ENCODE measurements at places on chromosomes 6 and 20.

DNA sequence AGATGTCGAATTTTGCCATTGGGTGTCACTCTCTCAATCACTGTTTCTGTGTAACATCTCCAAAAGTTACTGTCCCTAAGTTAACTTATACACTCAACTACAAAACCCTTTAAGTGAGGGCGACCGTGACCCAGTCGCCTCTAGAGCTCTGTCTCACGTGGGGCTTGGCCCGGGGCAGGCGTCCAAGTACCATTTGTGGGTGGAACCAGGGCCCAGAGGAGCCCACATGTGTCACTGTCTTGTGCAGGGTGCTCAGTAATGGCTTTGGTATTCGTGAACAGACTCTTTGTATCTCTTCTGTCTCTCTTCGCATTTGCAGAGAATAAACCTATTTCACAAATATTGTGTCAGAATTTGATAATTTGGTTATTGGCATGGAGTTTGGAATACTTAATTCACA is 109.9 kb upstream of the THBS2 start:
- no peak for DNase-seq

DNA sequence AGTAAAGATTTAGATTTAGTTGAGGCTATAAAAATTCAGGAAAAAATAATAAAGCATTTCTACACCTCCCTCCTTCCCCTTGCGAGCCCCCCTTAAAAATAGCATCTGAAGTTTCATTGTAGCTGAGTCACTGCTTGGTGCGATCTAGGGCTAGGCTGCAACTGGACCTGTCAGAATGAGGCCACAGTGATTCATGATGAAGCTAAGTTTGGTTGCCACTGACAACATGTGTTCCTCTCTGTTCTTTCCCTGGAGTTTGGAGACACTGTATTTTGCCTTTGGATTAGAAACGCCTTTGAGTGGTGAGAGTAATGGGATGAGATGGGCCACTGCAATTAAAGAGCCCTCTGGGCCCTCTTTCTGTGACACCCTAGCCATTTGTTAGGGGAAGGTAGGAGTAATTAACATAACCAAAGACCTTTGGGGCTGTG is 334.1 kb downstream of the NRN1 start:
- DNase-seq, result no peak

- DNase-seq, result no peak
Measured at GRCh38 chr6:47967843-47968242, 143.2 kb downstream of the PTCHD4 start.

GRCh38 chr6:28357036-28357435 is 7.3 kb downstream of the ZKSCAN3 start:
- DNase-seq, result no peak

DNA sequence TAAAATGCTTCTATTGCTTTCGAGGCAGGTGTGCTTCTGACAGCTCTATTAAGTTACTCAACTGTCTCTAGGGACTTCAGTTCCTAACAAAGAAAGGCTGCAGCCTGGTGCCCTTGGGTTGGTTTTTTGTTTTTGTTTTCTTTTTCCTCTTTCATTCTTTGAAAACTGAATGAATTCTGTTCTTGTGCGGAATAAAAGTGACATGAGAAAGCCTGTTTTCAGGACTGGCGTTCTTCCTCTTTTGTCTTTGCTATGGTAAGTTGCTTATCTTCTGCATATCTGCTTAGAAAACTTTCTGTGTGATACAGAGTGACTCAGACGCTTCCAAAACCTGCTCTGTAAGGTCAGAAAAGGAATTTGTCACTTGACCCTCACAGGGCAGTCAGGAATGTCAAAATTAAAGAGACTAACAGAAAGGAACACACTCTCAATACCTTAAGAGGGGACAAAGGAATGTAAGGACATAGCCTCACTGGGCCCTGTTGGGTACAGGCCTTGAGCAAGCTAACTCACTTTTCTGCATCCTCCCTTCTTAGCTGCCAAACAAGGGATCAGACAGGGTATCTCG is 56.2 kb upstream of the NHSL1 start:
- DNase-seq, result no peak

DNA sequence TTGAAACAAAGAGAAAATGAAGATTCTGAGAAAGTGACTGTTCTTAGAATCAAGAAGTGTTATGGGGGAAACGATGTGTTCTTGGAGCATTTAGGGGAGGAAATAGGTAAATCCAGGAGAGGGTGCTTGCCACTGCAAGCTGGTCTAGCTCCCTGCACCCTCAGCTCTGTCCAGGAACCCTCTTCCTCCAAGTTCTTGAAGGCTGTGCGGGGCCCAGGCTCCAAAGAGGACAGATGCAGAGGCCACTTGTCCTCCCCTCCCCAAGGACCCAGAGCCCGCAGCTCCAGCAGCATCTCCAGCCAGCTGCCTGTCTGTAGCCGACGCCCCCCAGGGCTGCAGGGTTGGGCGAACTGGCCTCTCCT is 87.9 kb downstream of the CDC5L start:
- no peak for DNase-seq

GRCh38 chr20:19964289-19965265 is 52.6 kb upstream of the NAA20 start:
- DNase-seq, result no peak

DNA sequence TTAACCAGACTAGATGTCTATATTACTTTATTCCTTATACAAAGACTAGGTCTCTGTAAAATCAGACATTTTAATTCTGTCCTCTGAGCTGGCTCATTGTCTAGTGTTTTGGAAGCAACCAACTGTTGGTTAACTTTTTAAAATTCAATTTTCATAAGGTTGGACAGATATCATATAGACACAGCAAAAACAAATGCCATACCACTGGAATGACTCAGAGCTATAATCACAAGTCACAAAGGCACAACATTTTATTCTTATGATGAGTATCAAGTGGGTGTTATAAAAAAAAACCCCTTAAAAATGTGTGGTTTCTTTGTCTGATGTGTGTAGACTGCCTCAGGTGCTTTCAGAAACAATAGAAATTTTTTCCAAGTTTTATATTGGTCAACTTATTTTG is 296.2 kb upstream of the MARCKS start:
- DNase-seq, result no peak

- DNase-seq, result no peak
Measured at GRCh38 chr6:135922746-135923145, 71.2 kb downstream of the PDE7B start.

- no peak for DNase-seq
Measured at GRCh38 chr6:108699290-108700041, 138.7 kb downstream of the FOXO3 start.

- no peak for DNase-seq
Measured at GRCh38 chr20:23585808-23586734, 17.8 kb upstream of the CST9L start.

- DNase-seq, result no peak
Measured at GRCh38 chr6:75863001-75863400, 114.0 kb downstream of the MYO6 start.

DNA sequence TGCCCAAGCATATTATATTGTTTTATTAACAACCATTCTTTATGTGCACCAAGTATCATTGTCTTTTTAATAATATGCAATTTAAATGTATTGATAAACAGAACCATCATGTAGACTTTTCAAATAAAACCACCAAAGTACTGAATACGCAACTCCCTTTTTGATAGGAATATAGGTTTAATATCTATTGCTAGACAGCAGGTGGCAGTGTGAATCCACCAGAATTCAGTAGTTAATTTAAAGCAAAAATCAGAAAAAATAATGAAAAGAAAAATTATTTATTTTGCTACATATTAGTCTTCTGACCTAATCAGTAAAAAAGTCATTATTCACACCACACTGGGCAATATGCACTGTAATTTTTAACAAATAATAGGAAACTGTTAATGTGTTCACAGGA is 143.7 kb downstream of the KLHL32 start:
- DNase-seq, result no peak

- no peak for DNase-seq
Measured at GRCh38 chr20:59559024-59559817, 45.1 kb upstream of the PHACTR3 start.

DNA sequence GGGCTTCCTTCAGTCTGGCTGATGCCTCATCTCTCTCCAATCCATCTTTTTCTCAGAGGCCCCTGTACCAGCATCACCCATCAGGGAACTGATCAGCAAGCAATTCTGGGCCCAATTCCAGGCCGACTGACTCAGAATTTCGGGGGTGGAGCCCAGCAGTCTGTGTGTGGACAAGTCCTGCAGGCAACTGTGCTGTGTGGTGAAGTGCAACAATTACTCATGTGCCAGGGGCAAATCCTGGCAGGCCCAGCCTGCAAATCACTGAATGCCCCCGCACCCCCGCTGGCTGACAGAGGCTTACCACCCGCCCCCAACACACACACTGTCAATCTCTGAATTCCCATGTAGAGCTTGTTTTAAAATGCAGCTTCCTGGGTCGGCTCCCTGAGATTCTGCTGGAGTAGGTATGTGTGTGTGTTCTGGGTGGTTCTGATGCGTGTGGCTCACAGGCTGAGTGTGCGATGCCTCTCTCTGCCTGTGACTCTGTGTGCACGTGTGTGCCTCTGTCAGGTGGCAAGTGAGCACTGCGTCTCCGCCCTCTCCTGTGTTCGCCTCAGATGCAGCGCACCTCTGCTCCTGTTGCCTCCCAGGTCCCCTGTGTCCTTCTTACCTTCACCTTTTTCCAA is 45.4 kb downstream of the SSR1 start:
- no peak for DNase-seq

DNA sequence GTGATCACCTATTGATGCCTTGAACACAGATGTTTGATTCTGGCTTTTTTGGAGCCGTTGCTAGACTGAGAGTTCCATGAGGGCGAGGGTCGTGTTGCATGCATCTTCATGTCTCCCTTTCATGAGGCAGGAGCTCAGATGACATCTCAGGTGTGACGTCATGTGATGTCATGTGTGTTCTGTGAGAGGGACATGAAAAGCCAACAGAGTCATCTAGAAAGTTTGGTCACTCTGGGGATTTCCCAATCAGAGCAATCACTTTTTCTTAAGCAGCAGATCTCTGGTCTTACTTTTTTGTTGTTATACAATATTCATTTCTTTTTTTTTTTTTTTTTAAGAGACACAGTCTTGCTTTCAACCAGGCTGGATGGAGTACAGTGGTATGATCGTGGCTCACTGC is 411.8 kb downstream of the PREX1 start:
- no peak for DNase-seq

- DNase-seq, result no peak
Measured at GRCh38 chr6:1525364-1526038, 84.2 kb upstream of the FOXC1 start.

DNA sequence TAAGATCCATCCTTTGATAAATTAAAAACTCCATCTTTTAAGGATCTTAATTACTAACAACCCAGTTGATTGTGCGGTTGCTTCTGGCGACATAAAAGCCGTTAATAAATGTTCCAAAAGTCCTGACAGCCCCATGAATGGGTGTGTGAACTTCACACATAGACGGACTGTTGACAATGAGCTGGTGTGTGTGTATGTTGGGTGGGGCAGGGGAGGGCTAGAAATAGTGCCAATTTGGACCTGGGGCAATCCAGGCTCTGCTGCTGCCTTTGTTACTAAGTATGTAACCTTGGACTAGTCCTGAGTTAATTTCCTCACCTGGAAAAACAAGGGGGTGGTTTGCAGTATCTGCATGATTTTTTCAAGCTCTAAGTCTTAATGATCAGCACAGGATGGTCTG is 4.2 kb downstream of the MAS1 start:
- DNase-seq, result no peak

DNA sequence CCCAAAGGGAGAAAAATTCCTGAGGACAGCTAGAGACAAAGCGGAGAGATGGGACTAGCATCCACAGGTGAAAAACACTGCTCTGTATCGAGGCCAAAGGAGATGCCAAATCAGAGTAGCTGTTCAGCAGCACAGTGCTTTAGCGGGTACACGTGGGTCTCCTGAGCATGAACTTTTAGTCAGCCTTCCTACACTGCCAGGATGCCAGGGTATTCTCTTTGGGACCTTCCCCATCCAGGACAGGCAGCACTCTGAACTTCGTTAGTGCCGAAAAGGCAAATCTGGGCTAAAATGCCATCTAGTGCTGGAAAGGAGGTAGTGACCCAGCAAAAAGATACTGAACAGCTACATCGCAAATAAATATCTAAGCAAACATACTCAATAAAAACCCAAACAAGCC is 64.9 kb downstream of the C6orf58 start:
- peak; percentile 51 for DNase-seq

DNA sequence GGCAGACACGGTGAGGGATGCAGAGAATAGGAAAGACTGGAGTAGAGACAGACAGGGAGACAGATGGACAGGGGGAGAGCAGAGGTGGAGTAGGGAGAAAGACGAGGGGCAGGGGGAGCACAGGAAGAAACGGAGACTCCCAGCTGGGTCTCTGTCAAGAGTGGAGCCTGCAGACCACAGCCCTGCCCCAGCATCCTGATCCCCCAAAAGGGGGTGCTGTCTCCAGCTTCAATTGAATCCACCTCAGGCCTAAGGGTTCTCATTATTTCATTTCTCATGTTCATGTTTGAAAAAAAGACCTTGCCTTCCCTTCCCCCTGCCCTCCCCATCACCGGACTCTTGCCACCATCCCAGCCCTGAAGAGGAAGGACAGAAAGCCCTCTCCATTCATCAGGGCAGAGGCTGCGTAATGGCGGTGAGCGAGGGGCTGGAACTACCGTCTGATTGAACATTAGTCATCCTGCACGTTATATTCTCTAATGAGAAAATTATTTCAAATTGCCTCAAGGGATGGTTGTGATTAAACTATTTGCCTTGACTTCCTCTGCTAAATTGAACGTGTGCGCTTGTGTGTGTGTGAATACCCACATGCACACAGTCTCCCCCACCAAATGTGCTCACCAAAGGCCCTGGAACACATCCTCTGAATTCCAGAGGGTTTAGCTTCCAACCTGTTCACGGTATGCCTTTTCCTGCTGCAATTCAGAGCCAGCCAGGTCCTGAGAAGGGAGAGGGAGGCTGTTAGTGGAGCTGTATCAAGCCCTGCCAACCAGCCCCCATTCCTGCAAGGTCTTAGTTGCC is 98.3 kb downstream of the CDC5L start:
- DNase-seq, result no peak

GRCh38 chr6:146169872-146170271 is 141.0 kb downstream of the GRM1 start:
- no peak for DNase-seq

GRCh38 chr6:69294407-69294806 is 502.4 kb downstream of the LMBRD1 start:
- DNase-seq, result no peak

DNA sequence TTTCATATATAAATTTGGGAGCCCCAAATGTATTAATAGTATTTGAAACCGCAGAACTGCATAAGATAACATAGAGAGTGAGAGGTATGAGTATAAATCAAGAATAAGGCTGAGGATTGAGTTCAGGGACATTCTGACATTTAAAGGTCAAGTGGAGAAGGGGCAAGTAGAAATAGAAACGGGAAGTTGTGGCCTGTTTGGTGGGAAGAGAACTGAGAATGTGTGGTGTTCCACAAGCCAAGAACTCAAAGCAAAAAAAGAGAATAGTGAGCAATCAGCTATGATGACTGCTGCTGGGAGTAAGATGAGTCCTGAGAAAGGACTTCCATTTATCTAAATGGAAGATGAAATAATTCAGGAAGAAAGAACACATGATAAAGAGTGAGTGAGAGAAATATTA is 418.4 kb downstream of the CD109 start:
- DNase-seq, result no peak

Data from NCI-H774 (cell line).